ELR (cell line): ENCODE measurements at places on chromosomes 6 and 20.

DNA sequence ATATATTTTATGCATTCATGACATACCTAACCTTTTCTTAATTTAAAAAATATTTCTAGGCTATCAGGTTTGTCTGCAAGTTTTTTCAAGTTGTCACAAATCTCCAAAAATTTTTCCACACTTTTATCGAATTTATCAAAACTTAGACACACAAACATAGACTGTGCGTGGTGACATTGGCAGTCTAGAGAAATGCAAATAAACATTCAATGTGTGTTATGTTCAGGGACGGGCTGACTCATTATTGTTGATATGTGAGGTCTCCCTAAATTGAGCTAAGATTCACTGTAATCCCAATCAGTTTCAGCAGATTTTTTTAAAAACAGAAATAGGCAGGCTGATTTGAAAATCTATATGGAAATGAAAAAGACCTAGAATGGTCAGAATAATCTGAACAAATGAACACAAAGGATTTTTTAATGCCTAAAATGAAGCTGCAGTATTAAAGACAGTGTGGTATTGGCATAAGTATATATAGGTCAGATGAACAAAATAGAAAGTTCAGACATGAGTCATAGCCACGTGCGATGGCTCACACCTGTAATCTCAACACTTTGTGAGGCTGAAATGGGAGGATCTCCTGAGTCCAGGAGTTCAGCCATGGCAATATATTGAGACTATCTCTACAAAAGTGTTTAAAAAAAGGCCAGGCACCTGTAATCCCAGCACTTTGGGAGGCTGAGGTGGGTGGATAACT is 19.2 kb downstream of the BLTP3A start:
- peak; percentile 41 for DNase-seq

DNA sequence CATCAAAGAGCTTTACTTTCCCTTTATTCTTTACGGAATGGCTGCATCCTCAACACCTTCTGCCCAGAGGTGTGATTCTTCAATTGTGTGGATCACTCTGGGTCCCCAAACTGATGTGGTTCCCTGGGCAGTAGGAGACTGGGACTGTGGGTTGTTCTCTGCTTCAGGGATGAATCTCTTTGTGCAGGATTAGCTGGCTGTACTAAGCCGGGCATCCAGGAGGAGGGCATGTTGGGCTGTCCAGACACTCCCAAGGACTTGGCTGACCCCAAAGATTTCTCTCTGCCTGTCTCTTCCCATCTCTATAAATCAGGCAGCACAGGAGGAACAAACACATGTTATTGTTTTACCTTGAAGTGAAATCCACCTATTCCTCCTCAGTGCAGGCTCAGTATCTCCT is 15.3 kb downstream of the FARS2 start:
- DNase-seq = no peak

DNA sequence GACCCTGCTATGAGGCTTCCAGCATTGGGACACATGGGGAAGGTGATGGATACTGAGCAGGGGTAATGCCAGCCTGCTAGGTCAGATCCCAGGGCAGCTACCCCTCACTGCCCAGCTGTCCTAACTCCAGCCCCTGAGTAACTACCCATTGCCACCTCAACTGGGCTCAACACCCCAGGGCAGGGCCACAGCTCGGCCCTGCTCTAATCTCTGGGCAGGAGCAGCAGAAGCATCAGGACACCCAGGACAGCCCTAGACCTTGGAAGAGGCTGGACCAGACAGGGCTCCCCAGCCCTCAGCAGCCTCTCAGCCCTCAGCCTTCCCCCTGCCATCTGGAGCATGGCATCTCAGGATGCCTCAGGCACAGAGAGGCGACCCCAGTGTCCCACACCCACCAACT is 67.4 kb upstream of the TOP1 start:
- DNase-seq = no peak

DNA sequence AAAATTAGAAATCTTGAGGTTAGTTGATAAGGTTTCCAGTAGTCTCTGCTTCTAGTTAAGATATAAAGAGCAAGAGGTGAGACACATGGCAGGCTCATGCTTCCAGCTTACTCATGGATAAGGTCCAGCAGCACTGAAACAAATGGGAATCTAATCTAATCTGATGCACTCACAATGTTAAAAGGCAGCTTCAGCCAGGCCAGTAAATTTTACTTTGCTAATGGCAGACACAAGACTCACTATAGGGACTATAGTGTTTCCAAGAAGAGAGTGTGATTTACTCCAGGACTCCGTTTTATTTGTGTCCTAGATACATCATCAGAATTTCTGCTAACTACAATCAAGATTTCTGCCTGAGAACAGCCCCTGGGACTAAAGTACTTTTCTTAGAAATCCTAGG is 324.8 kb downstream of the SMOC2 start:
- no peak for DNase-seq

- no peak for DNase-seq
These were observed 94.4 kb upstream of the CD93 start for GRCh38 chr20:23180451-23180921.

DNA sequence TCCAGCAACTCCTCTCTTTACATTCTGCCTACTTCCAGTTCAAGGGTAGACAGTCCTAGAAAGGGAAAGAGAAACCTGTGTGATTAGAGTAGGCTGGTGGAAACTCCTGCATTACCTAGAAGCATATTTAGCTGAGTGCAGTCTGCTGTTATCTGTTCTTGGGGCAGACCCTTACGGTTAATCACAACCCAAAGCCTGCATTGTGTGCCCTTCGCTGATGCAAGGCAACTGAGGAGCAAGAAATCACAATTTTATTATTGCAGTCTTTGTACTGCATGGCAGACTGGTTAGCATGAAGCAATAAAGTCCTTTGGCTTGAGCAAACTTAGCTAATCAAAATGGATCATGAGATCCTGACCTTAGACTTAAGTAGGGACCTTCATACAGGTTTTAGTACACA is 1.5 kb upstream of the GOPC start:
- no peak for DNase-seq
